Forelimb muscle (tissue), 1 donor: ENCODE measurements at places on chromosomes 2 and 18. TPM values are rescaled to one million over a fixed set of nuclear protein-coding genes. Genes with fewer than 3 reads are reported as not detected.

The ABCG8 gene
- polyA plus RNA-seq: 0.09 TPM

The GCG gene
- 15.6 TPM for polyA plus RNA-seq

The FANCL gene
- 23.8 TPM for polyA plus RNA-seq

The SPP2 gene
- polyA plus RNA-seq: not detected

The LYPD6 gene
- 2.3 TPM for polyA plus RNA-seq

The CPO gene
- 0.38 TPM for polyA plus RNA-seq

The AMER3 gene
- not detected for polyA plus RNA-seq

DNA sequence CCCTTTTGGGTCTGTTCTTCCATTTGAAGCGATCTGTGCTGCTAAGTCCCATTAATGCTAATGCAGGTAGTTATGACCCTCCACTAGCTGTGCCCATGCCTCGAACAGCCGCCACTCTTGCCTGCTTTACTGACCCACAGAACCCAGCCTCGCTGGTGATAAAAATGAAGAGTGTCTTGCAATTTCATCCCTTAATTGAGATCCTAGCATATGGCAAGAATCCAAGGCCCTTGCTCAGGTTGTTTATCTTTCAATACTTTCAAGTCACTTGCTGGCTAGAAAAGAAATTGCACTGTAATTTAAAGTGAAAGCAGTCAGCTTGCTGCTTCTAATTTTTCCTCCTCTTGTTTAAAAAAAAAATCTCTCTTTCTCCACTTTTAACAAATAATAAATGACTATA, 73.6 kb downstream of the ZNF521 start:
- DNase-seq: no peak

GRCh38 chr2:10297191-10297830, 5.4 kb upstream of the HPCAL1 start:
- DNase-seq: no peak

- DNase-seq: no peak
These were observed 142.7 kb upstream of the DOK6 start for GRCh38 chr18:69257861-69258458.

- no peak for DNase-seq
These were observed 20.5 kb upstream of the ITSN2 start for GRCh38 chr2:24380820-24381219.

- DNase-seq: no peak
These were observed 89.6 kb upstream of the MAP3K20 start for GRCh38 chr2:172986040-172986439.

GRCh38 chr2:214341646-214342045, 69.2 kb upstream of the VWC2L start:
- no peak for DNase-seq

DNA sequence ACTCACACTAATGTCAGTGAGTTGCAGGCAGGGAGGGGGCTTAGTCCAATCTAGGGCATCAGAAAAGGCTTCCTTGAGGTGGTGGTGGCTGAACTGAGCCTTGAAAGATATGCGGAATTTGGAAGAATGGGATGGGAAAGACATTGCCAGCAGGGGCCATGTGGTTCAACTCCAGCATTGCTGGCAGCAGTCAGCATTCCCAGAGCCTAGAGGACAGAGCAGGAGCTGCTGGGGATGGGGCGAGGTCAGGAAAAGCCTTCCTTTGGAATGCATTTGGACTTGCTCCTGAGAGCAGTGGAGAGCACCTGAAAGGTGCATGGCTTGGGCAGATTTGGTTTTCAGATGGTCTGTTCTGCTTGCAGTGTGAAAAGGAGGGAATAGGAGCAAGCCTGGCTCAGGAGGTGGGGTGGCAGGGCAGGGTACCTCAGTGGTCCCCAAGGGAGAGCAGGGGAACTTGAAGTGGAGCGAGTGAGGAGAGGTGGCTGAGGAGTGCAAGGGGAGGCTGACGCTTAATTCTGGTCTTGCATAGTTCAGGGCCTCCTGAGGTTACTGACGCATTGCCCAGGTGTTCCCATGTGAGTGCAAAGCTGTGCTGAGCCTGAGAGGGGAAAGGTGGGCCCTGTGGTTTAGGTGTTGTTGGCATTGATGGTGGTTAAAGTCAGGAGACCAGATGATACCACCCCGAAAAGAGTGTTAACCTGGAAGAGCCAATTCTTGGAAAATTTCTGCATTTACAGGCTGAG, 112.1 kb upstream of the MGAT5 start:
- DNase-seq: no peak

- DNase-seq: no peak
These were observed 88.2 kb upstream of the GLI2 start for GRCh38 chr2:120647487-120647886.

DNA sequence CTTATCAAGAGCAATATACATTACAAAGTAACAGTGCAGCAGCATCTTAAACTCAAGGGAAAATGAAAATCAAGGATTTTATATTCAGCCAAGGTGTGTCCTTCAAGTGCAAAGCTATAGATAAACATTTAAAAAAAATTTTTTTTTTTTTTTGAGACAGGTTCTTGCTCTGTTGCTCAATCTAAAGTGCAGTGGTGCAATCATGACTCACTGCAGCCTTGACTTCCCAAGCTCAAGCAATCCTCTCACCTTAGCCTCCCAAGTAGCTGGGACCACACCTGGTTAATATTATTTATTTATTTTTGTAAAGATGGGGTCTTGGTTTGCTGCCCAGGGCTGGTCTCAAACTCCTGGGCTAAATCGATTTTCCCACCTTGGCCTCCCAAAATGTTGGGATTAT, 9.0 kb downstream of the CDKL4 start:
- no peak for DNase-seq
